Daoy (cell line): ENCODE measurements at places on chromosomes 6 and 20.
A peak's percentile ranks its signal among the peaks of the same experiment; 100 is the strongest.

DNA sequence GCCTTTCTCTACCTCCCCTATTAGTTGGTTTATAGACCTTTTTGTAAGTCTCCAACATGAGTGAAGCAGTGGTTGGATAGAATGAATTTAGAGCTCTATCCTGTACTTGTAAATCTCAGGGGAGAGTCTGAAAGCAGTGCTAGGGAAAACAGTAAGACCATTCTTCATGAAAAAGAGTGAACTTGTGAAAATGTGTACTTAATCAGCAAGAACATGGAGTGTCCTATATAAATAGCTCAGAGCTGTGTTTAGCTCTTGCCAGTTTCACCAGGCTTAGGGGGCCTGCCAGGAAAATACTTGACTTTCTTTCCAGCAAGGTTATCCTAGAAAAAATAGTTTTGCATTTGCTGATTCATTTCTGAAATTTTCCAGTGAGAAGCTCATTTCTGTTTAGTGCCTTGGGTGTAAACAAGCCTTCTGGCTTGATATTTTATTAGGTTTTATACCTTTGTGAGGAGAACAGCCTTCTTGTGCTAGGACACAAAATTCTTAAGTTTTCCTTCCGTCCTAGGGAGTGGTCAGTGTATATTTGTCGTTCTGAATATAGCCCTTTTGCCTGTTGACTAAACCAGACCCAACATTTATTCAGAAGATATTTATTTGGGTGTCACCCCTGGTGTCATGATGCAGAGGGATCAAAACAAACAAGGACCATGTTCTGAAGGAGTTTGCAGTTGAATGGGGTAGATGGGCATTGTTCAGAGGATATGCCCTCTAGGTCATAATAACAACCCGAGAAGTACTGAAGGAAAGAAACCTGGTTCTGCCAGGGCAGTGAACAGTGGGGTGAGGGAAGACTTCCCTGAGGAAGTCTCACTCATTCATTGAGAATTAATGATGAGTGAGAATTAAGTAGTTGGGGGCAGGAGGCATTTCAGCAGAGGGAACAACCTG, 7.6 kb downstream of the ARFGEF2 start:
- no peak for DNase-seq

GRCh38 chr6:28841290-28841689, 82.5 kb downstream of the TRIM27 start:
- DNase-seq: no peak

- no peak for DNase-seq
Measured at GRCh38 chr6:87698547-87699006, 3.5 kb downstream of the AKIRIN2 start.

DNA sequence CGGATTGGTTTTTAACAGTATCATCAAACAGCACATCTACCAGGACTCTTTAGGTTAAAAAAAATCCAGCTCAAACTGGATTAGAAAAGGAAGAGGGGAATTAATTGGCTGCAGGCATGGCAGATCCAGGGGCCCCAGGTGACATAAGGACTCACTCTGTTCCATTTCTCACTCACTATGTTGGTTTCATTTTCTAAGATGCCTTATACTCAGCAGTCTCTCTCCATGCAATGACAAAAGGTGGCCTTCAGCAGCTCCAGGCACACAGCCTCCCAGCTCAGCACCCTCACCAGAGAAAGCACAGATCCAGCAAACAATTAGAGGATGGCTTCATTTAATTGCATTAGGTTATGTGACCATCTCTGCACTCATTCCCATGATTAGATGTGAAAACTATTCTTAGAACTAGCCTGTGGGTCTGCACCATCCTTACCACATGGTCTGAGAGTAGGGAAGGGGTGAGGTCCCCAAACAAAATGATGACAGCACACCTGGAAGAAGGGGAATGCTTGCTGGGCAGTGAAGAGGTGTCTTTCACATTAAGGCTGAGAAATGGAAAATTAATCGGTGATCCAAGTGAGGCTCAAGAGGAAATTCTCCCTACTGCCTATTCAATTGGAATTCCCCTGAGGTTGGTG, 243.1 kb downstream of the CDH26 start:
- DNase-seq: no peak

GRCh38 chr20:24033151-24033550, 44.6 kb upstream of the GGTLC1 start:
- no peak for DNase-seq

DNA sequence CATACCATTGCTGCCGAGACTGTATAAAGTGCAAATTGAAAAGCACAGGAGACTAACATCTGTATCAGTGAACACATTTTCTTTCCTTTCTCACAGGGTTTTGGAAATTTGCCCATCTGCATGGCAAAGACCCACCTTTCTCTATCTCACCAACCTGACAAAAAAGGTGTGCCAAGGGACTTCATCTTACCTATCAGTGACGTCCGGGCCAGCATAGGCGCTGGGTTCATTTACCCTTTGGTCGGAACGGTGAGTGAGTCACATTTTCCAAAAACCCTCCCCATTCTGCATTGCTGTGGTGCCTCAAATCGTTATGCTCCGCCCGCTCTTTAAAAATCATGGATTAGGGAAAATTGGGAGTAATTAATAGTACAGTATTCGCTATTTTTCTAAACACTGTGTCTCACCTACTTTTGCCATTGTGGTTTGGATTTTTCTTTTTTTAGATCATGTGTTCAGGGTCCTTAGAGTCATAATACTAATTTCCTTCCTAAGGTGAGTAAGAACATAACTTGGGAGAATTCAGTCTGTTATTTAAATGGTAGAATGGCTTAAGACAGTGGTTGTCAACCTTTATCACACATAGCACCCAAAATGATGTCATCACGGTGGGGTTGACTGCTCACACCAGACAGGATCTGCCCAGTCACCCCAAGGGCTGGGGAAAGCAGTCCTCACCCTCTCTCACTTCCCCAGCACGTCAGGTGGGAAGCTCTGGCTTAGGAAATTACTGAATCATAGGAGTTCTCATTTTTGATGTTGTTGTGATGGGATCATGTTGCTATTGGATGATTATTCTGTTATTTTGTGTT, 171.6 kb downstream of the MTHFD1L start:
- DNase-seq: peak; percentile 91

DNA sequence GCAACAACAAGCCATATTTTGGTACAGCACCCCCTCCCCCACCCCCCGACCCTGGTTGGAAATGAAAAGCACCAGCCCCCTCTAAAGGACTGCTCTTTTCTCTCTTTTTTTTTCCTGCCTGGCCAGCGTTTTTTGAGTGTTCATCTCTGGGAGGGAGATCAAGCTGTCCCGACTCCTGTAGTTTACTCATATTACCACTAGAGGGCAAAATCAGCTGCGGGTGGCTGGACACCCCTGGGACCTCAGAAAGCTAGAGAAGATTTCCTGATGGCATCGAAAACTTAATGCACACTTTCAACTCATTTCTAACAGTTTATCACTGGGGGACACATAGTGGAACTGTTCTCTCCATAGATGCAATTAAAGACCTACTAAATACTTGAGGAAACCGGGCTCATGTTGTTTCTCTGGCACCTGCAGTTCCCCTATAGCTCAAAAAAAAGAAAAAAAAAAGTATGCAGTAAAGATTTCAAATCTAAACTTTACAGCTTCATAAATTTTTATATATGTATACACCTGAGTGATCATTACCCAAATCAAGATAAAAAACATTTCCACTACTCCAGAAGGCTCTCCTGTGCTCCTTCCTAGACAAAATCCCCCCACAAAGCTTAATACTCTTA, 24.4 kb downstream of the CNBD2 start:
- peak; percentile 49 for DNase-seq

DNA sequence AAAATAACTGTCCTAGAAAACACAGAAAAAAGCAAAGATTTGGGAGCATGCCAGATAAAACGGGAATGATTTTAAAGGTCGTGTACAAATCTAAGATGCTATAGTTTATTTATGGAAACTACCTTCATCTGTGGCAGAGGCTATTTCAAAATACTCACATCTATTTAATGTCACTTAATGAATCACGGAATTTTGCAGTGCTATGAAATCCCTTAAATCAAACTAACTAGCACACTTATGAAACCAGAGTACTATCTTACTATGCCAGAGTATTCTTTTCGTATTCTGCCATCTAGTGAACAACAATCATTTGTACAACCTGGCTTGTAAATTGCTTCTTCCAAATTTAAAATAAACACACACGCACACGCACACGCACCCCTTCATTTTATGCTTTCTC, 77.9 kb upstream of the BMP5 start:
- DNase-seq: peak; percentile 11

- DNase-seq: no peak
Measured at GRCh38 chr6:30200551-30201281, 12.5 kb downstream of the TRIM26 start.

GRCh38 chr6:2998998-2999617, 586 bp upstream of the NQO2 start:
- DNase-seq: peak; percentile 89

- DNase-seq: peak; percentile 39
Measured at GRCh38 chr6:163828038-163828795, 413.7 kb downstream of the QKI start.

GRCh38 chr6:117906958-117907600, at the start of gene SLC35F1:
Gene SLC35F1 (plus strand): TSS chr6:117907264.
- DNase-seq: peak; percentile 40

GRCh38 chr6:124970243-124970642, 8.0 kb downstream of the RNF217 start:
- DNase-seq: no peak

- no peak for DNase-seq
Measured at GRCh38 chr6:157813191-157813590, 9.9 kb upstream of the SNX9 start.

- no peak for DNase-seq
Measured at GRCh38 chr6:111484633-111484930, 1.6 kb upstream of the REV3L start.

- peak; percentile 37 for DNase-seq
Measured at GRCh38 chr20:12166053-12166717, 248.5 kb downstream of the BTBD3 start.

DNA sequence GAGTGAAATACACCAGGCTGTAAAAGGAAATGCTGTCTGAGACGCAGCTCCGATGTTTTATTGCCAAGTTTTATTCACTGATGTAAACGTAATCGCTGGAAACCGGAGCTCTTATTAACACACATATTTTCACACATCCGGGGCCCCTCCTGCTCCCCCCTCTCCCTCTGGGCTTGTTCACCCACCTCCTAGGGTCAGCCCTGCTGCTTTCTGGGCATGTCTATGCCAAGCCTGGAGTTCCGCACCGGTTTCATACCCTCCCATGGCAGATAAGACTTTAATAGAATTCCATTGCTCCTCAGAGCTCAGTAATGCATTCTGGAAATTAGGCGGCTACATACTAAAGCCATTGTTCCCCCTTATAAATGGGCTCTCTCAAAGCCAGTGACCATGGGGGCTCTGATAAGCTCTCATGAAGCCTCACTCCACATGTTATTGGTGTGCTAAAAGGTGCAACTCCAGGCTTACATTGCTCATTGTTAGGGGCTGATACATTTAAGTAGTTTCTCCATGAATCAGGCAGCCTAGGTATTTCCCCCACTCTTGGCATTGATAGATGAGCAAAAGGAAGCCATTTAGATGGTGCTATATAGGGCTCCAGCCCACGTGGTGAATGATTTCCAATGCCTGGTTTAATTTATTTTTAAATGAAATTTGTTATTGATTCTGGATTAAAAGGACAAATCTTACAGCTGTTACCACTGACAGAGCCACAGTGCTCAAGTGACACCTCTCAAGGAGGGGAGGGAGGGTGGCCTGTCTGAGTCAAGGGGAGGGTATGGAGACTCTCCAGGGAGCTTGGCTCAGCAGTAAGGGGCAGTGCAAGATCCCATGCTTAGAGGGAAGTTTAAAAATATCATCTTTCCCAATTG, 4.5 kb upstream of the VSTM2L start:
- peak; percentile 44 for DNase-seq

GRCh38 chr6:132391391-132392269, 9.6 kb downstream of the MOXD1 start:
- peak; percentile 50 for DNase-seq

- peak; percentile 46 for DNase-seq
Measured at GRCh38 chr20:52529826-52530225, 338.2 kb upstream of the ZFP64 start.

GRCh38 chr6:34576286-34576955, 20.3 kb upstream of the SPDEF start:
- no peak for DNase-seq

- no peak for DNase-seq
Measured at GRCh38 chr6:130674604-130675003, 152.6 kb upstream of the SMLR1 start.

GRCh38 chr6:136772685-136773472, 19.4 kb downstream of the MAP3K5 start:
- no peak for DNase-seq

DNA sequence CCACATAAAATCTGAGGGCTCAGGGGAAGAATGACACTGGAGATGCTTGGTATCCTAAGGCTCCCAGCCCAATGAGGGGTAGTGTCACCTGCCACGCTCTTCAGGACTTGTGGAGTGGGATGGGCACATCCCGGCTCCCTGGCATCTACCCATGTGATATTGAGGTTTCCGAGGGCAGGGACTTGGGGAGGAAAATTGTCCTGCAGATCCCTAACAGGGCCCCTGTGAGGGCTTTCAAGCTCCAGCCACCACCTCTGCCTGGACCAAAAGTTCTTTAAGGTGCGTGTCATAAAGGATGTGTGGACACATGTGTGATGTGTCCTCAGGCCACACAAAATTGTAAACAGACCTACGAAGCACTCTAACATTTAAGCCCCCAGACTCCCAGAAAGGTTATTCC, 2.5 kb downstream of the SCML4 start:
- DNase-seq: no peak

DNA sequence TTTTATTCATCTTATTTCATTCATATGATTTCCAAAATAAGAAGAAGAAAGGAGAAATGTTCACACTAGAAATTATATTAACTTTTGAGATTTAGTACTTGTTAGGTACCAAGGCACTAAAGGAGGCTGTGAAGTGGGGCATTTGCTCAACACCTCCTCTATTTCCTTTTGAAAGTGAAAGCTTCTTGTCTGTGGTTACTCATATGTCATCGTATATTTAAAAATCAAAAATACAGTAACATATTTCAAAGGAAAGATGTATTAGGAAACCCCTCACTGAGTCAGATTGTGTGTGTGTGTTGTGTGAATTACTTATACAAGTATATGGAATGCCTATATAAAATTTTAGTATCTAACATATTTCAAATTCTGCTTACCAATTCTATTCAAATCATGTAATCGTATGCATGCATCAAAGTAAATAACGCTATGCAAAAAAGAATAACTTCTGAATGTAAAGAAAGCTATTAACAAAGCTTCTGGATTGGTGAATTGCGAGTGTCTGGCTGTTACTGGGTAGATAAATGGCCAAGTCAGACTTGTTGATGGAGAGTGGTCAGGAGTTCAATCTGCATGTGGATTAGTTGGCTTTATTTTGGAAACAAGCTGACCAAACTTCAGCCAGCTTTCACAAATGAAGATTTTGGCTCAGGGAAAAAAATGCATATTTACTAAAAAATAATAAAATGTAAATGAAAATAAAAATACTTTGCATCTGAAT, 70.9 kb downstream of the PACRG start:
- no peak for DNase-seq

- no peak for DNase-seq
Measured at GRCh38 chr6:5271926-5272325, 10.6 kb downstream of the FARS2 start.

GRCh38 chr6:166419717-166420116, 37.0 kb upstream of the MPC1 start:
- DNase-seq: no peak
